ENCODE measurements at places on chromosomes 11 and 22.

GRCh38 chr11:19953909-19954308 is 206.4 kb downstream of the DBX1 start:
- DNase-seq, result no peak

DNA sequence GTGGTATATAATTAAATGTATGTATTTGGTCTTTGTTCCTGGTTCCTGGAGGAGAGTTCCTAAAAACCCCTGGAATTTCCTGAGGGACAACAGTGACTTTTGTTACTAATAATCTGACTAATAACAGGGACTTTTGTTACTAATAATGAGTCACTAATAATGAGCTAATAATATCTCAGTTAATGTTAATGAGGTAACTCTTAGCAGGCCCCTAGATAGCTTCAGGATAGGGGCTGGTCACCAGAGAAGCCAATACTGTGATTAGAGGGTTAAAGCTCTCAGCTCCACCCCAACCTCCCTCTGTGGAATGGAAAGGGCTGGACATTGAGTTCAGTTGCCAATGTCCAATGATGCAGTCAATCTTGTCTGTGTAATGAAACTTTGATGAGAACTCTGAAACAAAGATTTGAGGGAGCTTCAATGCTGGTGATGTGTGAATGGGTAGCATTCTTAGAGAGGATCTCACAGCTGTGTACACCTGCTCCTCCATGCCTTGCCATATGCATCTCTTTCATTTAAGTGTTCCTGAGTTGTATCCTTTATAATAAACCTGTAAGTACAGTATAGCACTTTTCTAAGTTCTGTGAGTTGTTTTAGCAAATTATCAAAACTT is 1431.4 kb upstream of the TENM4 start:
- no peak for DNase-seq

DNA sequence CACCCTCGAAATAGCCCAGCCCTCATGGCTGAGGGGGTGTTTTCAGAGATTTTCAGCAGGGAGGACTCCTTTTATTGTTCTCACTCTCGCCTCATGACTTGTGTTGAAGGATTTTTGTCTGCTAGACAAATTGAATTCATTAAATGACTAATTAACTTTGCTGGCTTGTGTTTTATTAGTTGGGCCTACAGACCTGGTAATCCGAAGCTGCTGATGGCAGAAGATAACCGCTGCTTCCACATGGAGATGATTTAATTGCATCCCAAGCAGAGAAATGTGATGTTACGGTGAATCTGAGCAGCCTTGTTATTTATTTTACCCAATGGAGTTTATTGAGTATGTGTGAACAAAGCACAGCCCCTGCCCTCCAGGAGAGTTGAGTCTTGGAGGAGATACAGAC is 40.5 kb upstream of the CDON start:
- DNase-seq, result no peak

GRCh38 chr11:118186346-118187107 is 10.1 kb upstream of the SCN2B start:
- DNase-seq, result no peak

DNA sequence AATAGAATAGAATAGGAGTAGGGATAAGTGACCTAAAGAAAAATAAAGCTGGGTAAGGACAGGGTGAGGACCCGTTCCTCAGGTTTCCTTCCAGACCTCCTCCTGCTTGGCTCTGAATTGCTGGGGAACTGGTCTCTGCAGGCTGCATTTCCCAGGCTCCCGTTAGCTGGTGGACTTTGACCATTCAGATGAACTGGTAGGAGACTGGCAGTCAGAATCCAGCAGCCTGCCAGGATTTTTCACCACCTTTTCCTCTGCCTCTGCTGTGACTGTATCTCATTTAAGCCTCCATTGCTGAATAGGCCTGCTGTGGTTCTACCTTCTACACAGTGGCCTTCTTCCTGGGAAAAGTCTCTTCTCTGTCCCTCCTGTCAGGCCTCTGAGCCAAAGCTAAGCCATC is 24.6 kb upstream of the SMPD1 start:
- no peak for DNase-seq

DNA sequence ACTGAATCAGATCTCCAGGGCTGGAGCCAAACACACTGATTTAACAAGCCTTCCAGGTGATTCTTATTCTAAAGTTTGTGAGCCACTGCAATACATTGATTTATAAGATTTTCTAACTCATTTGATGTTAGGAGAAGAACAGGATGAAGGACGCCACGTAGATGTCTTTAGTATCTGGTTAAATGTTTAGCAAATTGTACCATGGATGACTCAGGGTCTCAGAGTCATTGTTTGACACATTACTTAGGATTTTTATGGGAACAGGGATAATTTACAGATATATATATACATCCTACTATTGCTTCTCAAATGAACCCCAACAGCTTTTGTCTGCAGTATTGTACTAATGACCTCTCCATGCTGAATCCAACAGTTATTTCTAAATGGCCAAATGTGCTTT is 143.1 kb upstream of the DDI1 start:
- no peak for DNase-seq

GRCh38 chr11:47314992-47315391 is 37.5 kb downstream of the MYBPC3 start:
- no peak for DNase-seq

DNA sequence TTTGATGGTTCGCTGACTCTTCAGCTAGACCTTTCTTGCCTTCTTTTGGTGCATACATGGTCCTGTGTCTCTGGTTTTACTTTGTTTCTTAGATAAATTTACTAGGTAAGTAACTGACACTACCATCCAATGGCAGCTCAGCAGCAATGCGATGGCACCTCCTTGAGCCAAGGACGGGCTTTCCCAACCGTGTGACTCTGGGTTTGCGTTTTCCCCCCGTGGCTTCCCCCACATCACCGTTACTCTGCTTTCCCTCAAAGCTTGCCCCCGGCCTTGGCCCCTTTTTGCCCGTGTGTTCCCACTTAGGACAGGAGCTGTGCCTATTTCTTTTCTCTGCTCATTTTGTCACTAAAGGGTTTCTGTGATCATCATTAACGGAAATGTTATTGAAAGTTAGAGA is 41.5 kb downstream of the TBC1D22A start:
- no peak for DNase-seq

All from GM18507 (cell line).